NCI-H2227 treated with DMSO at 0.1 percent for 48 hours (cell line): ENCODE measurements at places on chromosomes 12 and 14.

DNA sequence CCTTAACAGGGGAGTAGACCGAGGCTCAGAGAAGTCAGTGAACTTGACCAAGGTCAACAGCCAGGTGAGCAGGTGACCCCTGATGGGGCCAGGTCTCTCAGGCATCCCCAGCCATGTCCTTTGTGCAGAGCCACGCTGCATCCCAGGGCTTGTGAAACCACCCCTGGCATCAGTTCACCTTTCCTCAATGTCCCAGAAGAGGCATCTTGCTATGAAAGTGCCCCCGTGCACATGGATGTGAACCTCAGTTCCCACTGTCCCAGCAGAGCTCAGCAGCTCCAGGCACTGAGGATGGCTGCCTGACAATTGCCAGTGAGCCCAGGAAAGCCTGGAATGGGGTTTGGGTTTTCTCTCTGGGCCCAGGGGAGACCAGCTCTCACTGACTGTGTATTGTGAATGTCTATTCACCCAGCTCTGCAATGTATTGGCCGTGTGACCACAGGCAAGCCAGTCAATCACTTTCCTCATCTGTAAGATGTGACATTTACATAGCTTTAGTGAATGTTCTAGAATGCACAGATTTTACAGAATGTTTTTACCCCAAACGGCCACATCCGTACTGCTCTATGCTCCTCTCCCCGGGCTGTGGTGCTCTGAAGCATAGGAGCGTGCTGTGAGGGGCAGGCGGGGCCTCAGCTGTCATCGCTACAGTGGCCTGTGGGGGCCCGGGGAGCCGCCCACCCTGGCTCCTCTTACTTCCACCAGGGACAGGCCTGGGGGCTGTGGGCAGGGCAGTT, 4.9 kb downstream of the CACNA2D4 start:
- DNase-seq: no peak

- DNase-seq: no peak
Measured at GRCh38 chr14:92496191-92496857, 17.3 kb upstream of the RIN3 start.

- DNase-seq: no peak
Measured at GRCh38 chr14:80584744-80585505, 356.6 kb downstream of the CEP128 start.

- no peak for DNase-seq
Measured at GRCh38 chr12:25811656-25812126, 146.8 kb upstream of the RASSF8 start.

- DNase-seq: no peak
Measured at GRCh38 chr12:1918884-1919236, 408 bp upstream of the CACNA2D4 start.

DNA sequence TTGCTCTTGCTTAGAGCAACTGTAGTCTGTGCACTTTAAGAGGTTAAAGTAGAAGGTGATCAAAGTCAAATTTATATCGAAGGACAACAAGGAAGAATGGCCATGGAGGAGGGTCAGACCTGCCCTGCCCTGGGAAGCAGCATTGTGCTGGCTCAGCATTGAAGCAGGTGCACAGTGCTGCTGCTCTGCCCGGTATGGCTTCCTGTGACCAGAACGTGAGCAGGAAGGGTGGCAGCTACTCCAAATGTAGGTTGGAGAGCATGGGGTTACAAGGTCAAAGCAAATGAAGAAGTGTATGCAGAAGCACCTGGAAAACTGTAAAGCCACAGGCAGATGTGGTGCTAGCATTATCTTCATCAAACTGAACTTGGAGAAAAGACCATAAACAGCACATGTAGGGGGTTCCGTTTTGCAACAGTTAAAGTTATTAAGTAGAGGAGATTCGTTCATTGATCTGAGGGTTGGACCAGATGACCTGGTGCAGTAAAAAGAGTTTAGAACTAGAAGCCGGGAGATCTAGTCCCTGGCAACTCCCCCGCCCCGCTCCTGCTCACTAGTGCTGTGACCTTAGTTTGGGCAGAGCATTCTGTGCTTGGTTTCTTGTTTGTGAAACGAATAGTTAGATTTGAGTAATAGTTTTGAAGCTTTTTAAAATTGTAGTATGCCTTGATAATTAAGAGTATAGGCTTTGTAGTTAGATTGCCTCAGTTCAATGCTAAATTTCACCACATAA, 84.2 kb downstream of the SCN8A start:
- no peak for DNase-seq

DNA sequence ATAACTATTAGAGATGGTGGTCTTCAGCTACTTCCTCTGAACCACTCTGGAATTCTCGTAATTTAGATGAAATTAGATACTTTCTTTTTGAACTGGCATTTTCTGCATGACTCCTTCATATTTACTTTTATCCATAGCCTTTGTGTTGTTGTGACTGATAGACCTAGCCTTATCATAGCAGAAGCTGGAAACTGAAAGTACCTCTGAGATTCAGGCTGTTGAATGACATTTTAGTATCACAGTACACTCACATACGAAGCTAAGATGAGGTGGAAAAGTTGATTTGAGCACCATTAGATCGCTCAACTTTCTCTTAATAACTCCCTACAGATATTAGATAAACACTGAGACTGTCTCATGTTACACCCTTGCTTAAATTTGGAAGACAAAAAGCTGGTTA, 525.1 kb upstream of the FBXO33 start:
- no peak for DNase-seq

DNA sequence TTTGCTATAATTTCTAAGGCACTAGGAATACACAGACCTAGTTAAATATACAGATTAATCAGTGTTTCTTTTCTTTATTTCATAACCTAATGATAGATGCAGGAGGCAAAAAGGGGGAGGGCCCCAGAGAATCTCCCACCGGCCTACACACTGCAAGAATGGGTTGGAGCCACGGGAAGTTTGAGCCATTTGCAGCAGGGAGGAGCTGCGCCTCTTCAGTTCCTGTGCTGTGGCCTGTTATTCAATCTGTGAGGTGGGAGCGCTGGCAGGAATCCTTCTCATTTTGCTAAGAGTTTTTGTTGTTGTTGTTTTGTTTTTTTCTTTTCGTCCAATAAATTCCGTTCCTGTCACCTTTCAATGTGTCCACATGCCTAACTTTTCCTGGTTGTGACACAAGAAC, 251.3 kb upstream of the RPL10L start:
- DNase-seq: no peak

GRCh38 chr14:34465069-34465859, 3.2 kb upstream of the SPTSSA start:
- no peak for DNase-seq

- DNase-seq: no peak
Measured at GRCh38 chr14:24874514-24875202, 175.3 kb downstream of the STXBP6 start.

DNA sequence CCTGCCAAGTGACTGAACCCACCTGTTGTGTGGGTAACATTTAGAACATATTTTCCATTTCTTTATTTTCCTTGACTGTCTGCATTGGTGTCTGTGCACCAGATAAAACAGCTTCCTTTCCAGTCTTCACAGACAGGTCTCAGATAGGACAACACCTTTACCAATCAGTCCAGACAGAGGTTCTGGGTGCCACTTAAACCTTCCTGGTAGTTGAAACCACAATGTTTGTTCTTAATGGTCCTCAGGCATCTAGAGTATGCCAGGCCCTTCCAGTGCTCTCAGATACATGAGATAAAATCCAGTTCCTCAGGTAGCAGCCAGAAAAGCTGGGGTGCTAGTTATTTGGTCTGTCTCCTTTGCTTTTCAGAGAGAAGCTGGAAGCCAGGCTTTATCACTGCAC, 7.0 kb upstream of the CLEC2D start:
- no peak for DNase-seq

- no peak for DNase-seq
Measured at GRCh38 chr12:100185361-100185894, 15.2 kb upstream of the ACTR6 start.

DNA sequence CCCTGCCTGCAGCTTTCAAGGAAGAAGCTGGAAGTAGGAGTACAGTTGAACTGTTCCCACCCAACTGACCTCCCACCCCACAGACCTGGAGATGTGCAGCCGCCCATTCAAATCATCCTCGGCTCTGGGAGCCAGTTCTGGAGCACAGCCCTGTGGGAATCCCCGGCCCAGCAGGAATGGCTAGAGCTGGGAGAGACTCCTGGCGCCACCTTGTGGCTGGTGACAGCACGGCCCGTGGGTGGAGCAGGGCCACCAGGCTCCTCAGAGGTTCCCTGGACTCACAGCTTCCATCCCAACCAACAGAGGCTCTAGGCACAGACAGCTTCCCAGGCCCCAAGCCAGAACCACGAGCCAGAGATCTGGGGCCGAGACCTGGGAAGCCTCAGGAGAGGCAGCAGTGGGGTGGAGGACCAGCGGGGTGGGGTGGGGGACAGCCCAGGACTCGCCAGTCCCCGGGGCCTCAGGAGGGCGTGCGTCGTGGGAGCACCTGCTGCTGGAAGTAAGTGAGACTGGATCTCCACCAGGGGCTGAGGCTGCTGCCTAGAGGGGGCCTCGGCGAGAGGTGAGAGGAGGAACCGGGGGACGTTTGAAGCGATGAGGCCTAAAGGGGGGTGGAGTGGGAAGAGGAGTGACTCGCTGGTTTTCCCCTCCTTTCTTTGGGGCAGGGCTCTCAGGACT, 43.4 kb downstream of the RNF34 start:
- peak; percentile 40 for DNase-seq

DNA sequence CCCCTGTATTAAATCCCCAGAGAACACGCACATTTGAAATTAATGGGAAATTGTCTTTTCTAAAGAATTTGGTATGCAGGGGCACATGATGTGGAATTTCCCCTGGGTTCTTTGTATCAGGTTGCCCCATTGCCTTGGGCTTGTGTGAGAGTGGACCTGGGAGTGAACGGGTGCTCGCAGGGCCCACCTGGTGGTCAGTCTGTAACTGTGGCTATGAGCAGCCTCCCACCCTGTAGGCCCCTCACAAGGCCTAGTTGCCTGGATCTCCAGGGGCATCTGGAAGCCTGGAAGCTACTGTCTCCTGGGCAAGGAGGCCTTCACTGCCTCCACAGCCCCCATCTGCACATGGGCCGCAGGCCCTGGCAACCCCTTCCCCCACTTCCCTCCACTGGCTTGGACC, 96.7 kb downstream of the SLC25A47 start:
- DNase-seq: no peak

- no peak for DNase-seq
Measured at GRCh38 chr14:35752380-35752779, 56.7 kb downstream of the RALGAPA1 start.

DNA sequence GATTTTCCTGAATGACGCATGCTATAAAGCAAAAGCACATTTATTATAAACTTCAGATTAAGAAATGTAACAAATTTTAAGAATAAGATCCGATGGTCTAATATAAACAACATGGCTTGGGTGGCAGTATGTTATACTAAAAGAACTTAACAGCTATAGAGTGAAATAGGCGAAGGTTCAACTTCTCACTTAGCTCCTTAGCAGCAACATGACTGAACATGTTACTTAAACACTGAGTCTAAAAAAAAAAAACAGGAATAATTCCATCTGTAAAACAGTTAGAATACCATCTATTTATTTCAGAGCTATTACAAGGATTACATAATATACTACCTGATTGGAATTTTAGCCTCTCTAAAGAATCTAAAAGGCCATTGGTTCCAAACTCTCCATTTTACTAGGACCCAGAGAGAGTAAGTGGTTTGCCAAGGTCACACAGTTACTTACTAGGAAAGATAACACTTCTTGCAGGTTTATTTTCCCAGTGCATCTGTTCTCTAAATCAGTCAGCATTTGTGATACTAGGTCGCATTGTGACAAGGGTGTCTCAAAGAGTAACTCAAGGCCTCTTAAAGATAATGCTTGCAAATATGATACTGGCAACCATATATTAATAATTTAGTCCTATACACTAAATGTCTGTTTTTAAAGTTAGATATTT, 14.8 kb downstream of the OSBPL8 start:
- no peak for DNase-seq

DNA sequence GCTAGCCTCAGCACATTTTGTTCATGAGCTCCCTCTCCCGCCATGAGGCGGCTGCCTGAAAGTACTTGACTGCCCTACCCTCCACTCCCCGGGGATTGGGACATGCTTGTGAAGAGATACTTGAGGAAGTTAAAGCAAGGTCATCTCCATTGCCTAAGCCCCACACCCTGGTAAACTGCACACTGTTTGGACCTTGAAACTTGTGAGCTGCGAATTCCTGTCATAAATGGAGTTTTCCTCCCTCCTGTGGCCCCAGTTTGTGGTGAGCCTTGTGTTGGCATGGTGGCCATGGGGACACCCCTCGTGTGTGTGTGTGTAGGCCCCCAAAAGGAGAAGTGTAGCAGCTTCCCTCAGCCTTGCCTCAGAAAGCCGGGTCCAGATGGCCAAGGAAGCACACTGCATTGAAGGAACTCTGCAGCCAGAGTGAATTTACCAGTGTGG, 395.5 kb downstream of the ZFP36L1 start:
- no peak for DNase-seq

GRCh38 chr12:132449565-132450417, 40.2 kb upstream of the FBRSL1 start:
- no peak for DNase-seq

DNA sequence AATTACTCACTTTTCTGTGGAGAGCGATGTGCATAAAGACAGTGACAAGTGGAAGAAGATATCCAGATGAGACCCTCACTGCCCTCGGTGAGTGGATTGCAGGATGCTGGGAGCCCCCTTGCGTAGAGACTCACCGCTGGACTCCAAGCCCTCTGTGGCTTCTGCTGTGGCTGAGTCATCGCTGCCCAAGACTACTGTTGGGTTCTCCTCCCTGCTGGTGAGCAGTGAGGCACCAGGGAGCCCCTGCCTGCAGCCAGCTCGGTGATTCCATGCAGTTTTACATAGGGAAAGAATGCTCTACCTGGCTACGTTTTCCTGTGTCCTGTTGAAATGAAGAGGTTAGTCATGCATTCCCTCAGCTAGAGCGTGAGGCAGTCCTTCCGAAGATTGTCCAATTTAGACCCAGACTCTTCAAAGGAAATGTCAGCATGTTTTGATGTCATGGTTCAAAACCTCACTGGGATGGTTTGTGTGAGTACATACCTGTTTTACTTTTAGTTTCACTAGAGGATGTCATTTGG, 28.2 kb downstream of the TRAF3 start:
- DNase-seq: no peak

GRCh38 chr14:76313852-76314251, 62.1 kb upstream of the ESRRB start:
- DNase-seq: no peak

- no peak for DNase-seq
Measured at GRCh38 chr14:33120341-33120740, 181.7 kb downstream of the NPAS3 start.

DNA sequence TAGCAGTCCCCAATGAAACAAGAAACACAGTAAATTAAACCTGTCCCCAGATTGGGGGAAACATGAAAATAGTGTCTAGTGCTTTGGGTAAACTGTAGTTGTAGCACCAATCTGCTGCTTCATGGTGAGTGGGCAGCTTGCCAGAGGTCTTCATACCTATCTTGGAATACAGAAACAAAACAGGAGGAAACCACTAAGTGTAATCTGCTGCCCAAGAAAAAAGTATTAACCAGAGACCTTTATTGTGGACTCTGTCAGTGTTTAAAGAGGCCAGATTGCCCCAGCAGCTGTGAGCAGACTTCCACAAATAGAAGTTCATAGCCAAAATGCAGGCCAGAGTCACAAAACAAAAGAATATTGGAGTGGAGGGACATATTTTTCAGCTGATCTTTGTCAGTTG, 2.3 kb downstream of the ISCU start:
- no peak for DNase-seq

GRCh38 chr12:98401427-98401826, 114.0 kb upstream of the TMPO start:
- peak; percentile 42 for DNase-seq
